ENCODE measurements at places on chromosomes 1 and 21.

DNA sequence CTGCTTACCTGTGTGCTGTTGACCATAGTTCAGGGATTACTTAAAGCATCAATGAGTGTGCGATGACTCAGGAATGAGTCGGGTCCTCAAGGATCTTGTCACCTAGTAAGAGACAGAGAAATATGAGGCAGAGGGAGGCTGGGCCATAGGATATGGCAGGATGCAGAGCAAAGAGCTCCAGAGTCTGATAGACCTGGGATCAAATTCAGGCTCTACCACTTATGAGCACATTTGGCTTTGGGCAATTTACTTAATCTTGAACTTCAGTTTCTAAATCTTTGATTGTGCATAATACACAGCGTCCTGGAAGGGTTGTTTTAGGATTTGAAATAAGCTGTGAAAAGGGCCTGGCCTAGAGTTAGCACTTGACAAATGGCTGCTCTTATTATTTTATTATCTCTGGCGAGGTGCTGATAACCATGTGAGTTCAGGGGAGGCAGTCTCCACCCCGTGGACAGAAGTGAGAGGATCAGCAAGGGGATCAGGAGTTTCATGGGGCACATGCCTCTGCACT lies 94.5 kb downstream of the ROR1 start:
- DNase-seq: no peak

- no peak for DNase-seq
Observed at GRCh38 chr1:230682882-230683610, 30.9 kb downstream of the AGT start.

- DNase-seq: no peak
Observed at GRCh38 chr1:14138135-14138506, 438.1 kb downstream of the PRDM2 start.

DNA sequence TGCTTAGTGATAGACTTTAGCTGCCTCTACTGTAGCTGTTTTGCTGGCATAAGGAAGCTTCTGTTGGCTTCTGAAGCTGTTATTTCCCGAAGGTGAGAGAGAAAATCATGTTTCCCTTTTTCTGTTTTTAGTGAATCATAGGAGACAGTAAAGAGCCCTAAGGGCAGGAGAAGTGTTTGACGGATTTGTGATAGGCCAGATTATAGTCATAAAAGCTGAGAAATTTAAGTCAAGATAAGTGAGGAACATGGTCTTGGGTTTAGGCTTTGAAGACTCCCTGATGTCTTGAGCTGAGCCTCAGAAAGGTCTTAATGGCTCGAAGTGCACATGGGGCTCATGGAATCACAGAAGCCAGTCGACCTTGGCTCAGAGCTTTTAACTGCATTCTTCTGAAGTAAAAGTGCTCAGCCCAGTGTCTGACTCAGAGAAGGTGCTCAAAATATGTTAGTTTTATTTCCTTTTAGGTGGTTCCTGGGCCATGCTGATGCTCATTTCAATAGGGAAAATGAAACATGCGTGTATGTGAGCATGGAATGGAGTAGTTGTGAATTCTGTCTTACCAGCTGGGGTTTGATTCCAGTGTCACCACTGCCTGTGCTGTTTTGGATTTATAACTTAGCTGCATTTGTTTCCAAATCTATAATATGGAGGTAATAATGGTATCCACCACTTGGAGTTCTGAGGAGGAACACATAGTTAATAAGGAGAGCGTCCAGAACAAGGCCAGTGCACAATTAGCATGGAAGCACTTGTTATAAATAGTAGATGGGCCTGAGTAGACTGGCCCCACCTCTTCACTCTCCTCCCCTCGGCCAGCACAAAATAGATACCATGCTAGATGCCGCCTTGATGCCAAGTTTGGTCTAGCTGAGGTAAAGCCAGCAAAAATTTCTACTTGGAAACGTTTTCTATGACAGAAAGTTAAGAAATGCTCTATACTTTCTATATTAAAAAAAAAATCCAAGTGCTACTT lies 99.2 kb downstream of the C1orf21 start:
- DNase-seq: no peak

GRCh38 chr1:235946571-235946981 lies 79.9 kb upstream of the LYST start:
- DNase-seq: no peak

DNA sequence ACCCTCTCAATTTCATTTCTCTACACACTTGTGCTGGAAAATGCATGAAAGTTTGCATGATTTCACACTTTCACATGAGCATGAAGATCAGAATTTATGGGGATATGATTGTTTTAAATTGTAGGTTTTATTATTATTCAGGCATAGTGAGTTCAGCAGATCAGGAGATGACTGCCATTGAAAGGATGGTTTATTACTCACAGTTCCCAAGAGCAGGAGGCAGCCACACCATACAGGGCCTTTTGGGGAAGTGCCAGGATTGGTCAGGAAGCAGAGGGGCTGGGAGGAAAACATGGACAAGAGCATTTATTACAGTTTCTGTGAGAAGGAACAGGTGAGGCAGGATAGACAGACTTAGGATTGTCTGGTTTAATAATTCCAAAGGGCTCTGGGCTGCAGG lies 114.6 kb upstream of the KCNJ15 start:
- no peak for DNase-seq

DNA sequence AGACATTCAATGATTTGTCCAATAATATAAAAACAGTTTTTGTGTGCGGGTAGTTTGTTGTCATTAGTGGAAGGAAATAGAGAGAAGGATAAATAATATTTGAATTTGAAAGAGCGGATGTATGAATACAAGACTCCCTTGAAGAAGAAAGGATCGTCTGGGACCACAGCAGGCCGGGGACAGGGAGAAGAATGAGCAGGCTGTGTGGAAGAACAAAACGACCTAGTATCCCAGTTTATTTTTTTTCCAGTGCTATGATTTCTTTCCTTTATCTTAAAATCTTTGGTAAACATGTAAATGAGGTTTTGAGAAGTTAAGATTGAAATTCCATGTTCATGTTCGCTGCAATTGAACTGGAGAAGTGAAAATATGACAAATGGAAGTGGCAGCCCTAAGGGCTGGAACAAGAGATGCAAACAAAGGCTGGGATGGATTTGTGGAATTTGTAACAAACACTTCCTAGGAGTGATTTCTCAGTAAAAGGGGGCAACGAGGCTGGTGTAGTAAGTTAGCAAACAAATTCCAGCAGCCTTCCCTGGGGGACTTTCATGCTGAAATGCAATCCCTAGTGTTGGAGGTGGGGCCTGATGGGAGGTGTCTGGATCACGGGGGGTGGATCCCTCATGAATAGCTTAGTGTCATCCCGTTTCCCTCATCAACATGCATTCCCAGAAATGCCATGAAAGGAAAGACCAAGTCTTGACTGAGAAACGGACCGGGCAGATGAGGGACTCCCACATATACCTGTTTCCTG lies 10.2 kb upstream of the IFI16 start:
- no peak for DNase-seq

GRCh38 chr1:8980656-8981055 lies 35.0 kb downstream of the CA6 start:
- DNase-seq: no peak

- no peak for DNase-seq
Observed at GRCh38 chr1:76294482-76295194, 220.1 kb downstream of the ST6GALNAC3 start.

GRCh38 chr1:44849575-44850132 lies 6.6 kb upstream of the PTCH2 start:
- DNase-seq: no peak

- no peak for DNase-seq
Observed at GRCh38 chr1:32622806-32623681, 27.3 kb downstream of the ZBTB8OS start.

DNA sequence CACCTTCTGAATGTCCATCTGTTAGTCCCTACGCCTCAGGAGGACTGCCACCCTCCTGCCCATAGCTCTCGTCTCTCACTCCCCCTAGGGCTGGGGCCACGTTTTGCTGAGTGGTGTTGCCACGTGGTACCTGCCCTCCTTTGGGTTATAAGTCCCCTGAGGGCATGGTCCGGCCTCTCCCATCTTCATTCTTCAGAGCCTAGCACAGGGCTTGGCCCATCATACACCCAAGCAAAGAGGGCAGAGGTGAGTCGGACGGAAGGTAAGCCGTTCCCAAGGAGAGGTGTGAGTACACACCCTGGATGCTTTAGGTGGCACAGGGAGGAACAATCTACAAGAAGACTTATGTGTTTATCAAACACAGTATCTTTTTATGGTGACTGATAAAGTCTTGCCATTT lies 10.9 kb downstream of the PADI2 start:
- no peak for DNase-seq

DNA sequence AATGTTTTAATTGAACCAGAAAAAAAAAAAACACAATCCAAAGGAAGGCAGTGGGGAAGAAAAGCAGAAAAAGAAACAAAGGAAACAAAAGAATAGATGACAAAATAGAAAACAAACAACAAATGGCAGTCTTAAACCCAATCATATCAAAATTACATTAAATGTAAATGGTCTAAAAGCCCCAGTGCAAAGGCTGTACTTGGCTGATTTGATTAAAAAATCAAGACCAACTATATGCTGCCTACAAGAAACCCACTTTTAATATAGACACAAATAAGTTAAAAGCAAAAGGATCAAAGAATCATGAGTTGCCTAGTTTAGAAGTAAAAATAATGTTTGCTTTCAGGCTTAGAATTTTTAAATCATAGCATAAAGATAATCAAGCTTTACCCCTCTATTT lies 19.8 kb upstream of the C1orf115 start:
- no peak for DNase-seq

GRCh38 chr1:212712451-212713303 lies 13.0 kb upstream of the BATF3 start:
- DNase-seq: no peak

DNA sequence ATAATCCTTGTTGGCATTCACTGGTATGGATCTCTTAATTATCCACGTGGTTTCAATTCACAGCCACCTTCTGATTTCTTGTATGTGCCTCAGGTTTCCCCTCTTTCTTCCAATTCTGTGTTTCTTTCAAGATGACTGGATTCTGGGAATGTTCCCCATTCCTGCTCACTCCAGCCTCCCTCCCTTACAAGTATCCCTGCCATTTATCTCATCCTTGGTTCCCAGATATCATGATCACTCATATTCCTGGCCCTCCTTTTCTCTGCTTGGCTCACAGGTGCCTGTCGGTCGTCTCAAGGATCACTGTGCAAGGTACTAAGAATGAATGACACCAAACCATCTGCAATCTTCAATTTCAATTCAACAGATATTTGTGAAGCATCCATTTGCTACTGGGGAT lies 279.2 kb downstream of the ASTN1 start:
- no peak for DNase-seq

GRCh38 chr1:170483051-170483450 lies 48.9 kb upstream of the GORAB start:
- DNase-seq: no peak

GRCh38 chr1:45359882-45360513 lies 19.8 kb upstream of the MUTYH start:
- no peak for DNase-seq

- no peak for DNase-seq
Observed at GRCh38 chr1:56525489-56526041, 53.8 kb downstream of the PLPP3 start.

- no peak for DNase-seq
Observed at GRCh38 chr1:156295391-156295947, at the start of gene GLMP. Gene GLMP (minus strand): TSS chr1:156295679. CDS start chr1:156295645, 34 bp downstream.

- no peak for DNase-seq
Observed at GRCh38 chr1:28927648-28928313, 13.4 kb downstream of the EPB41 start.

DNA sequence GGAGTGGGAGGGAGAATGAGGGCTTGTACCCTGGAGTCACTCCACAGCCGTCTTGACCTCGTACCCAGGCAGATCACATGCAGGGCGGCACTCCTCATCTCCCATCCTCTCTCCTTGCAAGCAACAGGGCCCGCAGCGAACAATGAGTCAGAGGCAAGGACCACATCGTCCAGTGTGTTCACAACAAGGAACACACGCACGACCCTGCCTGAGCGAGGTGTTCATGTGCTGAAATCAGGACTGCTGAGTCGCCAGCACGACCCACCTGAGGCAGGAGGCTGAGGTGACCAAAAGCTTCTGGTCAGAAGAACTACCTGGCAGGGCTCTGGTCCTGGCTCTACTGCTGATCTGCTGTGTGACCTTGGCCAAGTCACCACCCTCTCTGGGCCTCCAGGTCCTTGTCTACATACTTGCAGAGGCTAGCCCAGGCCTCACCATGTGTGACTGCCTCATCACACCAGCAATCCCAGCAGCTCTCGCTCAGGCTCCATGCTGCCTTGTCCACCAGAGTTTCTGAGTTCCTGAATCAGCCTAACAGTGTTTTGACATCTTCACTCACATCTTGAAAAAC lies 78.0 kb downstream of the SSBP3 start:
- no peak for DNase-seq

- DNase-seq: no peak
Observed at GRCh38 chr1:175591083-175591743, 152.2 kb downstream of the TNR start.

- no peak for DNase-seq
Observed at GRCh38 chr1:109994654-109995053, 10.1 kb downstream of the AHCYL1 start.

DNA sequence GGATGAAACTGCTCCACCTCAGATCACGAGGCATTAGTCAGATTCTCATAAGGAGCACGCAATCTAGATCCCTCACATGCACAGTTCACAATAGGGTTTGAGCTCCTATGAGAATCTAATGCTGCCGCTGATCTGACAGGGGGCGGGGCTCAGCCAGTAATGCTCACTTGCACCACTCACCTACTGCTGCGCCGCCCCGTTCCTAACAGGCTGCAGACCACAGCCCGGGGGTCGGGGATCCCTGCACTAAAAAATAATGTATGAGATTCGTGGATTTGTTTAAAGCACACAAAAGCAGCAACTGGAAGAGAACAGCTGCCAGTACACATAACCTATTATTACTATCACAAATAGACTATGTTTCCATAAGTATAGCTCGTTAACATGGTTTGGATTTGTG lies 72.9 kb downstream of the HLCS start:
- no peak for DNase-seq

DNA sequence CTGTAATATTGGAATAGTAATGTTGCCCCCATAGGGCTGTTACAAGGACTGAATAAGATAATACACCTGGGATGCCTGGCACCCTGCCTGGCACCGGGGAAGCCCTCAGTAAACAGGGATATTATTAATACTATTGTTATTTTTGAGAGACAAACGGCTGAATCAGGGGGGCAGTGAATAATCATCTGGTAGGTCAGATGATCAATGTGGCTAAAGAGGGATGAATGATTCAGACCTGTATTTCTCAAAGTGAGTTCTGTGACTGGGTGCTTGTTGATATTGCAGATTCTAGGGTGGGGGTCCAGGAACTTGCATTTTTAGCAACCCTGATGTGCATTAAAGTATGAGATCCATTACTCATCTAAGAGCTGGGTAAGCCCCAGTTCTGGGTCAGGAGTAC lies 46.2 kb upstream of the BCL10 start:
- no peak for DNase-seq

GRCh38 chr1:95686217-95686616 lies 452.2 kb downstream of the RWDD3 start:
- DNase-seq: no peak
